ENCODE measurements at places on chromosomes 13 and 19. TPM values are rescaled to one million over a fixed set of nuclear protein-coding genes. Genes with fewer than 3 reads are reported as not detected.

DNA sequence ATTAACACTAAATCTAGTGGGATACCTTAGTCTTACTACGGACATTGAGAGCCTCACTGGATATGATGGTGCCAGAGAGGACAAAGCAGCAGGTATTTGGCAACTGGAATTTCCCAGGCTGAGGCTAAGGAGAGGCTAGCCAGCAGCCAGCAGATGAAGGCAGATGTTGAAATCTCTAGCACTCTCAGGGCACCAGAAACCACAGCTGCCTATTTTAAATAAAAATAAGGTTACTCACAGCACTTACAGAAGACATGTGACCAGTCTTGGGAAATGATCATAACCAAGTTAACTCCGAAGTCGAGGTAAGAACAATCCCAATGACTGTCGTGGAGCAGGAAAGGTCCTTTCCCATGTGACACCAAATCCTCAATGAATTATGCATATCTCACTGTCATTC is 1726.0 kb downstream of the EFNB2 start:
- H3K36me3 ChIP-seq = no peaks in the 10 kb centered on the region
- DNase-seq = no peak
- no peak overlapping the region for H3K27ac ChIP-seq
- H3K4me1 ChIP-seq = no peaks in the 10 kb centered on the region
- H3K4me3 ChIP-seq = no peak overlapping the region
- H3K27me3 ChIP-seq = no peaks in the 10 kb centered on the region

GRCh38 chr13:27605099-27605498 is 15.2 kb downstream of the LNX2 start:
- H3K27me3 ChIP-seq = no peaks in the 10 kb centered on the region
- H3K36me3 ChIP-seq = no peaks in the 10 kb centered on the region
- no peak for DNase-seq
- H3K4me1 ChIP-seq = no peaks in the 10 kb centered on the region

- no peak for DNase-seq
- H3K27me3 ChIP-seq = no peaks in the 10 kb centered on the region
- no peaks in the 10 kb centered on the region for H3K4me1 ChIP-seq
These were observed 583.9 kb upstream of the SLITRK6 start for GRCh38 chr13:86383151-86383550.

DNA sequence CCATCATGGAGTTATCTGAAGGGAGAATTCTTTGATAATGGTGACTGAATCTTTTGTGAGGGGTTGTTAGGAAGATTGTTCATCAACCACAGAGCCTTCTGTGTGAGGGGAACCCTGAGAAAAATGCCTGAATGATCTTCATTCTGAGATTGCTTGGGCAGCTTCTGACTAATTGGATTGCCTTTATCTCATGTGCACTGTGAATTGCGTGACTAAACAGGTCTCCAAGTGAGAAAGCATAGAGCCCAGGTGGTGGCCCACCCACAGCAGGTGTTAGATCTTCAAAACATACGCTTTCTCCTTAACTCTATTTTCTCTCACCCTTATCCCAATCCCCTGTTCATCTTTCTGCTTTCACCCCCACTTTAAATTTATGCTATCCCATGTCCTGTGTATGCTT is 58.3 kb downstream of the DOCK9 start:
- H3K27me3 ChIP-seq = no peaks in the 10 kb centered on the region
- peaks cover 10% of the 10 kb centered on the region for H3K36me3 ChIP-seq
- H3K27ac ChIP-seq = no peak overlapping the region
- DNase-seq = no peak

GRCh38 chr19:29841209-29841558 is 29.4 kb downstream of the CCNE1 start:
- no peak overlapping the region for H3K4me3 ChIP-seq
- H3K27ac ChIP-seq = no peak overlapping the region
- peaks cover 24% of the 10 kb centered on the region for H3K4me1 ChIP-seq
- no peak for DNase-seq
- H3K27me3 ChIP-seq = peaks cover 68% of the 10 kb centered on the region

DNA sequence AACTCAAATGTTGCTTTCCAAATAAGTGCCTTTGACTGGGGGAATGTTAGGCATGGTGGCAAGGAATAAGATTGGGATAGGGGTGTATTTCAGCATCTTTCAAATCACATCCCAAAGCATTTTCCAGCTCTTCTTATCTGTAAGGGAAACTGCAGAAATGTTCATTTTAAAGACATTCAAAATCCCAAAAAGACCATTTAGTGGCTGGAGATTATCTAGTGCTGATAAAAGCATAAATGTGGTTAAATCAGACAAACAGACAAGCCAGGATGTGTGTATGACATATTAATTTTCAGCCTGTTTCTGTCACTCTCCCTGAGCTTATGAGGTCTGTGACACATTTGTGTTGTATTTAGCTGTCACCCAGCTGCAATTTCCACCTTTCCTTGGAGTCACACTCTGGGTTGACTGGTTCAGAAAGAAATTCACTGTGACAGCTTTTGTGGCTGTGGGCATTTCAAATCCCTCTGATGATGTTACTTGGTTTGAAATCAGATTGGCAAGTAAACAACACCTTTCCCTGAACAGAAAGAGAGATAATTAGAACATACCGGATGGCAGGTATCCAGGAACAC is 69.7 kb upstream of the SIAH3 start:
- H3K36me3 ChIP-seq = no peaks in the 10 kb centered on the region
- DNase-seq = no peak
- H3K4me1 ChIP-seq = peaks cover 3% of the 10 kb centered on the region
- H3K27me3 ChIP-seq = peaks cover 18% of the 10 kb centered on the region

DNA sequence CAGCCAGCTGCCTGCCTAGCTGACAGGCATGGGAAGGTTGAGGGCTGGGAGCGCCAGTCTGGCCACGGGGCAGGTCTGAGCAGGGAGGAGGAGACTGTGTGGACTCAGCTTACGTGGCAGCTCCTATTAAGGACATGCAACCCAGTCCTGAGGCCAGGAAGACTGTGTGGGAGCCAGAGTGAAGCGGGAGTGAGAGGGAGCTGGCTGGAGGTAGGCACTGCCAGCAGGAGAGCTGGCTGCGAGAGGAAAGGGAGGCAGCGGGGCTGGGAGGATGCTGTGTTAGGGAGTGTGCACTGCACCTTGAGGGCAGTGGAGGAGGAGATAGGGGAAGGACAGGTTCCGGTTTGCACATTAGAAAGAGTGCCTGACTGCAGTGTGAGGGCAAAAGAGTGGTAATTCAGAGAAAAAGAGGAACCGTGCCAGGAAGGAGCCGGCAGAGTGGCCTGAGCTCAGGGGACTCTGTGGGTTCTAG is 99.2 kb downstream of the SLC7A1 start:
- no peaks in the 10 kb centered on the region for H3K27me3 ChIP-seq
- no peak overlapping the region for H3K4me3 ChIP-seq
- H3K36me3 ChIP-seq = no peaks in the 10 kb centered on the region
- no peak for DNase-seq

DNA sequence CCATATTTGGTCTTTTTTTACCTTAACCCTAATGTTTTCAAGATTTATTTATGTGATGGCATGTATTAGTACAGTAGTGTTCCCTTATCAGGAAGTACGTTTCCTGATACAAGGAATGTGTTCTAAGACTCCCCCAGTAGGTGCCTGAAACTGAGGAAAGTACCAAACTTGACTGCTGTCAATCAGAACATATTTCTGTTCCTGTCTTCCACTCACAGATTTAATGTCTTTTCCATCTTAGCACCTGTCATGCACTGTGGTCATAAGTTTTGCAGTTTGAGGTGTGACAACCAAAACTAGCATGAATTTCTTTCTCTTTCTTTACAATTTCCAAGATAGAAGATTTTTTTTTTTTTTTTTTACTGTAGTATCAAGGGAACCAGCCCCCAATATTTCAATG is 62.9 kb downstream of the LMO7 start:
- no peak for DNase-seq
- H3K4me3 ChIP-seq = no peak overlapping the region
- no peaks in the 10 kb centered on the region for H3K4me1 ChIP-seq
- H3K27ac ChIP-seq = no peak overlapping the region

DNA sequence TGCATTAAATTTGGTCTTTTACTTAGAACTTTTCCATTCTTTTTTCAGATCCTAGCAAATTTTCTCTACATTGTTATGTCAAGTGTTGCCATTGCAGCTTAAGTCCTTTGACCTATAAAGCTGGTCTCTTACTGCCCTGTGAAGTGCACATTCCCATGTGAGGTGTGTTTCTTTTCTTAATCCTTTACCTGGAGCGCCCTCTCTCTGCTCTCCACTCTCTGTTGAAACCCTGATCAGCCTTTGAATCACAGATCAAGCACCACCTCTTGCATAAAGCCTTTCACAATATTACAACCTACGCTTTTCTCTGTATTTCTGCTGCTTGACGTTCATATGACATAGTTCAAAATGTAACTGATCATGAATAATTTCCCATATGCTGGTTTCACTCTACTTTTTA is 84.8 kb downstream of the PCDH17 start:
- no peak overlapping the region for H3K4me3 ChIP-seq
- no peaks in the 10 kb centered on the region for H3K36me3 ChIP-seq
- no peaks in the 10 kb centered on the region for H3K4me1 ChIP-seq
- DNase-seq = no peak

- no peak overlapping the region for H3K4me3 ChIP-seq
- no peaks in the 10 kb centered on the region for H3K36me3 ChIP-seq
- DNase-seq = no peak
- H3K27ac ChIP-seq = no peak overlapping the region
These were observed 367.6 kb upstream of the PRR20A start for GRCh38 chr13:56773148-56773547.

DNA sequence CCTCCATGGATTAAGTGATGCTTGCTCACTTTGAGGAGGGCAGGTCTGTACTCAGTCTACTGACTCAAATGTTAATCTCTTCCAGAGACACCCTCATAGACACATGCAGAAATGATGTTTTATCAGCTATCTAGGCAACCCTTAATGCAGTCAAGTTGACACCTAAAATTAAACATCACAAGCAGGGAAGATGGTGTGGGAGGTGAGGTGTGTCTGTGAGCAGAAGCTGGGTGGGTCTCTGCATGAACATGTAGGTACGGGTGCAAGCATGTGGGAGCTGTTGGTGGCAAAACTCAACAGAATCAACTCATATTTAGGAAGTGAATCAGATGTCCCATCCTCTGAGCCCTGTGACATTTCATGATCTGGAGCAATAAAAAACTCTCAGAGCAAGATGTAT is 249.2 kb upstream of the SGCG start:
- no peak overlapping the region for H3K27ac ChIP-seq
- H3K36me3 ChIP-seq = no peaks in the 10 kb centered on the region
- no peaks in the 10 kb centered on the region for H3K27me3 ChIP-seq

DNA sequence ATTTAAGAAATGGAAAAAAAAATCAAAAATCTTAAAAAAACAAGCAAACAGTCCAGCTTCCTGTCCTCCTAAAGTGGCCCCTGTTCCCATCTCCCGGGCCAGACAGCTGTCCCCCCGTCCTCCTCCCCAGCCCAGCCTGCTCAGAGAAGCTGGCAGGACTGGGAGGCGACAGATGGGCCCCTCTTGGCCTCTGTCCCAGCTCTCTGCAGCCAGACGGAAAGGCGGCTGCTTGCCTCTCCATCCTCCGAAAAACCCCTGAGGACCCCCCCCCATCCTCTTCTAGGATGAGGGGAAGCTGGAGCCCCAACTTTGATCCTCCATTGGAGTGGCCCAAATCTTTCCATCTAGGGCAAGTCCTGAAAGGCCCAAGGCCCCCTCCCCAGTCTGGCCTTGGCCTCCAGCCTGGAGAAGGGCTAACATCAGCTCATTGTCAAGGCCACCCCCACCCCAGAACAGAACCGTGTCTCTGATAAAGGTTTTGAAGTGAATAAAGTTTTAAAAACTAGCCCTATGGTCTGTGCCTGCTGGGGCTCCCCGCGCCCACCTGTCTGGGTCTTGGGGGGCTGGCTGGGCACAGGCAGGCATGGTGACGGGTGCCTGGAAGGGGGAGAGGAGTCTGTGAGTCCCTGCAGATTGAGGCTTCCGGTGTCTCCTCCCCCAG is 3.8 kb downstream of the GADD45GIP1 start:
- peaks cover 72% of the 10 kb centered on the region for H3K36me3 ChIP-seq
- no peak overlapping the region for H3K27ac ChIP-seq
- no peaks in the 10 kb centered on the region for H3K4me1 ChIP-seq
- H3K4me3 ChIP-seq = no peak overlapping the region

GRCh38 chr19:14943601-14944000 is 2.3 kb downstream of the OR7C2 start:
- H3K4me3 ChIP-seq = no peak overlapping the region
- DNase-seq = no peak
- H3K27ac ChIP-seq = no peak overlapping the region

DNA sequence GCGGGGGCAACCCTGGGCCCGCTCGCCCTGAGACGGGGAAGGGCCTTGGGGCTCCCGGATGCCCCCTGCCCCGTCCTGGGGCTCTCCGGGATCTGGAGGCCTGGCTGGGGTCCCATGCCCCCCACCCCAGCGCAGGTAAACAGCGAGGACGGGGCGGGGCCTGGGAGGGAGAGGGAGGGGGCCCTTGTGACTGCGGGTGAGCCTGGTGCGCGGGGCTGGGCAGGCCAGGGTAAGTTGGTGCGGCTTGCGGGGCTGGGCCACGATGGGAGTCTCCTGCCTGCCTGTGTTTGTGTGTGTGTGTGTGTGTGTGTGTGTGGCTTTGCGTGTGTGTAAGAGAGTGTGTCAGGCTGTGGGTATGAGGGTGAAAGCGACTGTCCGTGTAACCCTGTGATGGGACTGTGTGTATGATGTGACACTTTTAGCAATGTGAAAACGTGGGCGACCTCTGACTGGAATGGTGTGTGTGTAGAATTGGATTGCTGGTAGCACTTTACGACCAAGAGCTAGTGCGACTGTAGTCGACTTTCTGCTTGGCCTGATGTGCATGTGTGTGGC is 426 bp downstream of the KLC3 start:
- H3K4me3 ChIP-seq = peak overlapping the region; percentile 42
- no peaks in the 10 kb centered on the region for H3K36me3 ChIP-seq
- peaks cover 7% of the 10 kb centered on the region for H3K4me1 ChIP-seq
- peaks cover 8% of the 10 kb centered on the region for H3K27me3 ChIP-seq
- no peak overlapping the region for H3K27ac ChIP-seq

GRCh38 chr19:48368936-48369335 is 4.8 kb downstream of the SYNGR4 start:
- no peaks in the 10 kb centered on the region for H3K27me3 ChIP-seq
- peaks cover 8% of the 10 kb centered on the region for H3K4me1 ChIP-seq
- no peak overlapping the region for H3K4me3 ChIP-seq
- no peak overlapping the region for H3K27ac ChIP-seq
- no peaks in the 10 kb centered on the region for H3K36me3 ChIP-seq
- no peak for DNase-seq

DNA sequence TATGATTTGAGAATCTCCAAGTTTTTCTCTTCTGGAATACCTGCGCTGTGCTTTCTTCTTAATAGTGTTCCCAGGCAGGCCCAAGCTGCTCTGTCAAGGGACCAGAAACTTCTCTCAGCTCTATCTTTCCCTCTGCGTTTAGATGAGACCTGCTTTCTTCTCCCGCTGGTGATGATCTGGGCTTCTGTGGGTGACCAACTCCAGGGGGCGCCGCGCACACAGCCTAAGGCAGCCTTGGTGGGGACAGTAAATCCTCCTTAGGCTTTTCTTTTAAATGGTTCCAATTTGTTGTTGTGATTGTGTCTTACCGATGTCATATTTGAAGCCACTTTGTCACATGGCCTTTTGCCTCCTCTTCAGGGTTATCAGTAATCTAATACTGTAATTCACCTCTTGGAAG is 439.4 kb upstream of the KLF12 start:
- H3K4me1 ChIP-seq = no peaks in the 10 kb centered on the region
- H3K27me3 ChIP-seq = no peaks in the 10 kb centered on the region
- DNase-seq = peak; percentile 7
- H3K27ac ChIP-seq = no peak overlapping the region

GRCh38 chr13:101584331-101584730 is 131.9 kb downstream of the ITGBL1 start:
- no peak overlapping the region for H3K27ac ChIP-seq
- no peaks in the 10 kb centered on the region for H3K4me1 ChIP-seq
- DNase-seq = no peak
- H3K36me3 ChIP-seq = no peaks in the 10 kb centered on the region
- H3K4me3 ChIP-seq = no peak overlapping the region

TTC9B gene
- total RNA-seq = not detected

ZNF730 gene
- 0.81 TPM for total RNA-seq

LILRB5 gene
- total RNA-seq = not detected

LILRA6 gene
- not detected for total RNA-seq
